ENCODE measurements at places on chromosomes 3 and 15.

DNA sequence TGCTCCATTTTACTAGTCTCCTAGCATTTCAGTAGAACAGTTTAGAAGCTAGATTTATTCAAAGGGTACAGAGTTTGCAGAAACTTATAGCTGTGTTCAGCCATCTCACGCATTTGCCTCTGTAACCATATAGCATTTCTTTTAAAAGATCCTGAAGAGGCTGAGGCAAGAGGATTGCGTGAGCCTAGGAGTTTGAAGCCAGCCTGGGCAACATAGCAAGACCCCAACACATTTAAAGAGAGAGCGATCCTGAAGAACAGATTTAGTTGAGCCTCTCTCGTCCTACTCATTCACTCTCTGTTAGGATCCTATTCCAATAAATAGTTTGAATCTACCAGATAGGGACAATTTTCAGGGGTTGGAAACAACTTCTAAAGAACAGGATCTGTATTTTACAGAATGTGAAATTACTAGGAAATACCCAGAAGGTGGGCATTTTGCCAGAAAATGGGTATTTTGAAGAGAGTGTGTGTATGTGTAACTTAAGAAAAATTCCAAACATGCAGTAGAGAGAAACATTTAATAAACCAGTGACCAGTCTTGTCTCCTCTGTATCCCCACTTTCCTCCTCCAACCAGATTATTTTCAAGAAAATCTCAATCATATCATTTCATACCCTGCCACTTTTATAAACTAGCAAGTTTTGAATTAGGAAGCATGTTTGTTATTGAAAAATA lies 4.5 kb downstream of the EIF3J start:
- no peak for DNase-seq

DNA sequence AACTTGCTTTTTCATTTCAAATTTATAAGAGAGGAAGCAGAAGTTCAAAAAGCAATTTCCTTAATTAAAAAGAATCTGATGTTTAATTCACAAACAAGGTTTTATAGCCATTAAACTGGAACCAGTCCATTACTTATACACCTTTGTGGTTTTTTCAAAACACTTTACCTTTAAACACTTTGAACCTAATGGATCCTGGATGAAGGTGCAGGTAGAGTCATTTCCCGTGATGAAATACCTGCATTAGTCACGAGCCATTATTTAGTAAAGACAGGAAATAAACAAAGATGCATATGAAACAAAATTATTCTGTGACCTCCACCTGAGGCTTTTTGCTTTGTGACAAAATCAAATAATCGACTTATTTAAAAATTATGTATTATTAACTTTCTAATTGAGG lies 341.7 kb upstream of the UBE2E2 start:
- no peak for DNase-seq

- DNase-seq: no peak
Observed at GRCh38 chr3:120460181-120460790, 9.5 kb upstream of the FSTL1 start.

GRCh38 chr3:73364517-73364916 lies 260.2 kb downstream of the PDZRN3 start:
- DNase-seq: no peak

GRCh38 chr3:132006605-132007204 lies 28.1 kb downstream of the CPNE4 start:
- no peak for DNase-seq
